Left renal cortex interstitium (tissue), 4 donors: ENCODE measurements at places on chromosomes 11 and 22.

DNA sequence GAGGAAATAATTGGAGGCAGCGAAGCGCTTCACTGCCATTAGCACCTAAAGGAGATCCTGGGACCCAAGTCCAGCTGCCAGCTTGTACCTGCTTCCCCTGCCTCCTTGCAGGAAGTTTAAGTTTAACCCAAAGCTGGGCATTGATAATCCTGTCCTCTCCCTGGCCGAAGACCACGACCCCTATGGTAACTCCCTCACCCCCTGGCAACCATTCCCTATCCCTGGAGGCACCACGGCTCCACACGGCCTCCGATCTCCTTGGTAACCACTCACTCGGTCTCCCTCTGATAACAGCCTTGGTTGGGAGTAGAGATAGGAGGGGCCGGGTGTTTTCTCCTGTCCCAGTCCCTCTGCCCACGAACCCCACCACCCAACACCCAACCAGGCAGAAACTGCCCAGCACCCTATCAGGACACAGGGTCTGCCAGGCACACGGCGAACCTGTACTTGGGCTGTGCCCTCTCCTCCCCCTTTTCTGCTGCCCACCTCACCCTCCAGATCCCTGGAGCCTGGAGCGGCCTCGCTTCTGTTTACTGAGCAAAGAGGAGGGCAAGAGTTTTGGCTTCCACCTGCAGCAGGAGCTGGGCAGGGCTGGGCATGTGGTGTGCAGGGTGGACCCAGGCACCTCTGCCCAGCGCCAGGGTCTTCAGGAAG lies 833 bp downstream of the NHERF4 start:
- no peak for DNase-seq

DNA sequence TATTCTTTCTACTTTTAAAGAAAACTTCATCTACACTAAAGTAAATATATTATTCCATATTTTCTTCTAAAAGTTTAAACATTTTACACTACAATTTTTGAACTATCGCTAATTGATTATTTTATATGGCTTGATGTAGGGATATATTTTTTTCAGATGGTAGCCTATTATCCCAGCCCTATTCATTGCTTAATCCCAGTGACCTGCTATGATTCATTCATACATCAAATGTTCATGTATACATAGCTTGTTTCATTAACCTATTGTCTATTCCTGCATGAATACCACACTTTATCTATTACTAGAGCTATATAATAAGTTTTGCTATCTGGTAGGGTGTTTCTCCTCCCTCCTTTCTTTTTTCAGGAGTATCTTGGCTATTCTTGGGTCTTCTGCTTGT lies 5.0 kb upstream of the ROBO4 start:
- DNase-seq: no peak

DNA sequence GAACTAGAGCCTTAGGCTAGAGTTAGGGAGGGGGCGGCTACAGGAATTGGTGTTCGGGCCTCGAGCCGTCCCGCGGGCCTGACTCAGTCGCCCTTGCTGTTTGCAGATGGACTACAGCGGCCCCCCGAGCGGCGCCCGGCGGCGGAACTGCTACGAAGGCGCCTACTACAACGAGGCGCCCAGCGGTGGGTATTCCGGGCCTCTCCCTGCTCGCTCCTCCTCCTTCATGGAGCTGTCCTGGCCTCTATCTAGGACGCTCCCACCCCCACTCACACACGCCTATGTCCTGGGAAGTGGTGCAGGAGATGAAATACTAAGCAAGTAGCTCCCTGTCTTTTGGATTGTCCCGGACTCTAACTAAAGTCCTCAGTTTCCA lies 1.4 kb downstream of the MYOD1 start:
- DNase-seq: no peak

DNA sequence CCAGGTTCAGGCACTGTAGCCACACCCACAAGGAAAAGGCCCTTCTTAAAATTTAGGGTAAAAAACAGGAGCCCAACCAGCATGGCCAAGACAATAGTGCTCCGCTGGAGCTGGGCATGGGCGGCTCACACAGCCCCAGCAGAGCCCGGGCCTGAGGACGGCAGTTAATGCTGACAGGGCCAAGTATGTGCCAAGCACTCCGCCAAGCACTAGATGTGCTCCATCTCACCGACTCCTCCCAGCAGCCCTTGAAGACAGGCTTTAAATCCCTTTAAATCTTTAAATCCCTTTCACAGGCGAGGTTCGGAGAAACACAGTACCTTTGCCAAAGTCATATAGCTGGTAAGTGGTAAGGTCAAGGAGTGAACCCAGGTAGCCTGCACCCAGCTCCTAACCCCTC lies 4.8 kb downstream of the ARFGAP2 start:
- no peak for DNase-seq

DNA sequence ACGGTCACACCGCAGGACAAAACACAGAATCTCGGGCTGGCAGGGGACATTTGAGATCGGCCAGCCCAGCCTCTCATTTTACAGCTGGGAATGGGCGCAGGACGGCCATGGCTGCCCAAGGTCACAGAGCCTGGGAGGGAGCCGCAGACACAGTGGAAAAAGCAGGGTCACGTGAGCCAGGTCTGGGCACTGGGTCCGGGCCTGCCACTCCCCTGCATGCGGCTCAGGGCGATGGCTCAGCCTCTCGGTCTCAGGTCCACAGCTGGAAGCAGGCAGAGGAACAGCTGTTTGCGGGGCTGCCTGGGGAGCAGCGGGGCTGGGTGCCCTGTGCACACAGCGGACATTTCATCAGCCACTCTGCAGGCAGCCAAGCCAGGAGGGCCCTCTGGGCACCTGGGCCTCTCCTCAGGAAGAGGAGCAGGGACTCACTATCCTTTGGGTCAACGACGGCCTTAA lies 10.4 kb upstream of the PPARA start:
- no peak for DNase-seq

- peak; percentile 75 for DNase-seq
Observed at GRCh38 chr11:99020352-99021225, at the start of gene CNTN5. CNTN5 (plus strand) TSS chr11:99020949.
